T-helper 1 cell (primary cell): ENCODE measurements at places on chromosomes 4 and X.

- no peak for DNase-seq
Measured at GRCh38 chr4:1205586-1206298, 33.4 kb upstream of the SPON2 start.

DNA sequence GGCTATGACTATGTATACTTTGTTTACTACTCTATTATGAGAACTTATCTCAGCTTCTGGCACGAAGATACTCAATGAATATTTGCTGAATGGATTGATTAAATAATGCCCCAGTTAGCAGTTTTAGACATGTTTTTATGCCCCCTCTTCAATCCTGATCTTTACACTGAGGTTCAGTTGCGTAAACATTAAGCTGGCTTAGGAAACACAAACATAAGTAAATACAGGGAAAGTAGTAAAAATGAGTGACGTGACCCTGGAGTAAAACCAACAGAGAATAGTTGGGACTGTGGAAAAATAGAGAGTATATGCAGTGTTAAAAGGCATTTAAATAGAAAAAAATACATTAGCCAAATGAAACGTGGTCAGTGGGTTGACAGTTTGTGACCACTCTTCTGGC lies 387.0 kb upstream of the ACTRT1 start:
- DNase-seq: no peak

GRCh38 chr4:147510962-147511668 lies 30.2 kb downstream of the EDNRA start:
- no peak for DNase-seq

- DNase-seq: peak; percentile 83
Measured at GRCh38 chrX:65534450-65535292, at the start of gene LAS1L. Gene LAS1L (minus strand): TSS chrX:65534787. CDS start chrX:65534715, 72 bp downstream.

DNA sequence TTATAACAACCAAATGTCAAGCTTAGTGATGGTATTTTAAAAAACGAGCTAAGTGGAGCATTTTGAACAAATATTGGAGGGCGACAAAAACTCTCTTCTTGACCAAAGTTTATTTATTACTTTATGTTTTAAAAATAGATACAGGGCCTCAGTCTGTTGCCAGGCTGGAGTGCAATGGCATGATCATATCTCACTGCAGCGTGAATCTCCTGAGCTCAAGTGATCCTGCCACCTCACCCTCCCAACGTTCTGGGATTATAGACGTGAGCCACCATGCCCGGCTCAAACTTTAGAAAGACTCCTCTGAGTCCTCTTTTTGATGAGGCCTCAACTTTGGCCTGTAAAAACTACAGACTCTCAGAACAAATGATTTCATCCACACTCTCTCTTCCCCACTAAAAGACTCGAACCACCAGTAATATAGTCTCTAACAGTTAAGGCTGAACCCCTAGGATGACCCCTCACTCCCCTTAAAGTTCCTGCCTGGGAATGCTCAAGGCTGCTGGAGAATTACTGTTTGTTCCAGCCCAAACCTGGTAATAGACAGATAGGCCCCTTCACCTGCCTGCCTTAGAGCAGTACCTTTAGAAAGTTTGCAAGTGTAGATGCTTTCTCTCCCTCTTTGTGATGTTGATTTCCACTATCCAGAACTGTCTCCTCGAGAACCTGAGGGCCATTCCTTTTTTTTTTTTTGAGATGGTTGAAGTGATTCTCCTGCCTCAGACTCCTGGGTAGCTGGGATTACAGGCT lies 55.3 kb upstream of the HPSE start:
- no peak for DNase-seq

- DNase-seq: no peak
Measured at GRCh38 chr4:125787707-125788106, 473.0 kb downstream of the FAT4 start.

- no peak for DNase-seq
Measured at GRCh38 chr4:98939892-98940298, 11.0 kb upstream of the EIF4E start.

GRCh38 chrX:25860322-25860721 lies 277.8 kb upstream of the MAGEB18 start:
- no peak for DNase-seq

DNA sequence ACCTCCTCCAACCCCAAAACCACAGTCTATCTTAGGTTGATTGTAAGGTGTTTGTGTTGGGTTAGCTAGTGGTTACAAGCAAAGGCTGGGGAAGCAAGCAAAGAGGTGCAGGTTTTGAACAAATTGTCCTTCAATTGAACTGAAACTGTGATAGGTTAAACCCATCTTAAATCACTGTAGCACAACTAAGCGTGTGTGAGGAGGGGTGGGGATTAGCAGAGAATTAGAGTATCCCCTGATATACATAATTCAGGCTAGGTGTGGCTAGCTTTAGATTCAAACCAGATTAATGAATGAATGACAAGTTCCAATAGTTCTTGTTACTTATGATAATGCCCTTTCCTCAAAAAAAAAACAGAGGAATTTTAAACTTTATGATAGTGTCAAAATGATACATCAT lies 191.0 kb upstream of the POF1B start:
- DNase-seq: no peak

DNA sequence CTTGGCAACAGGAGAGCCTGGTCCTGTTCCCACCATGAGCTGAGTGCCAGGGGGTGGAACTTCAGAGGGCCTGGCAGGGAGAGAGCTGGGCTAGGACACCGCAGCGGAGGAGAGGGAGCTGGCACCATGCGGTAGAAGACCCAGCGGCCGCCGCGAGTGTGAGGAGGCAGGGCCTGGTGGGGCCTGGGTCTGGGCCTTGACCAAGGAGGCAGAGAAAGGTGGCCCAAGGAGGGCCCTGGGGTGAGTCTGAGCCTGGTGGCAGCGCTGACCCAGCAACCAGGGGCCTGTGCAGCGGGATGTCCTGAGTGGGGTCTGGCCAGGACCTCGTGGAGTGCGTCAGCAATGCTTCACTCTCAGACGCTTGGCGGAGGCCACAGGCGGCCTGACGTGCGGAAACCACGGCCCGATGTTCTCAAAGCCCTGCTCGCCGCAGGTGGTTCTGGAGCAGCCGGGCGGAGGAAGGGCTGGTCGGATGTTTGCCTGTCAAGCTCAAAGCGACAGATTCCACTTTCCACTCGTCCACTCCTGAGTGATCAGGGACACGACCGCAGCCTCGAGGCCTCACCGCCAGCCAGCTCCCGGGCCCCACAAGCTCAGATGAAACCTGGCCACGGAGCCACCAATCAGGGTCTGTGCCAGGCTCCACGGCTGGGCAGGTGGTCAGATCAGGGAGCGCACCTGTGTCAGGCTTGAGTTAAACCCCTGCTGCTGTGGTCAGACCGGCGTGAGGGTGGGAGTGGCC lies 20.8 kb downstream of the ATP5ME start:
- DNase-seq: no peak

DNA sequence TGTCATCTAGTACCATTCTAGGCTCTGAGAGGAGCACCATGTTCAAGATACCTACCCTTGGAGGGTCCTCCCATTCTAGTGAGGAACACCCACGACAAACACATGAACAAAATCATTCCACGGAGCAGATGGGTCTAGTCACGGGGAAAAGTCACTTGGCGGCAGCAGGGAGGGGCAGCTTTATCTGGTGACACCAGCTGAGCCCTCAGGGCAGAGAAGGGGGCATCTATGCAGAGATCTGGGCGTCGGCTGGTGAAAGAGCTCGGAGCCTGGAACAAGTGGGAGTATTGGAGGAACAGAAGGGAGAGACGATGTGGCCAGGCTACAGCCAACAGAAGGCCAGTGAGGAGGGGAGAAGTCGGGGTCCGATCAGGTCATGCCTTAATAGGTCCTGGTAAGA lies 11.9 kb upstream of the PDHA1 start:
- DNase-seq: no peak

DNA sequence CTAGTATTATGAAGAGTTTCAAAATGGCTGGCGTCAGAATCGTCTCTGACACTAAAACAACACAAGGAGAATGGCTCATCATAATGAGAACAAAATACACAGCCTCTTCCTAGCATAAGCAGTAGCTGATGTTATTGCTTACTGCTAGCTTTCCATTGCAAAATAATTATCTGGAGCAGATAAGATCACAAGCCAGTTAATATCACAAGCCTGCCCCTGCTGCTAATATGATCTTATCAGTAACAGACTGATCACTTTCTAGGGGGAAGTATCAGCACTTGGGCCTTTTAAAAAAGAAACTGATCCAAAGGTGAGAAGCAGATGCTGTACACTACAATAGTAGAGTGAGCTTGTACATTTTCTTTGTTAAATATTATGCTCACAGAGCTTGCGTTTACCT lies 554.8 kb upstream of the PABPC4L start:
- DNase-seq: no peak

- no peak for DNase-seq
Measured at GRCh38 chr4:99324979-99325378, 3.8 kb upstream of the ADH1B start.

DNA sequence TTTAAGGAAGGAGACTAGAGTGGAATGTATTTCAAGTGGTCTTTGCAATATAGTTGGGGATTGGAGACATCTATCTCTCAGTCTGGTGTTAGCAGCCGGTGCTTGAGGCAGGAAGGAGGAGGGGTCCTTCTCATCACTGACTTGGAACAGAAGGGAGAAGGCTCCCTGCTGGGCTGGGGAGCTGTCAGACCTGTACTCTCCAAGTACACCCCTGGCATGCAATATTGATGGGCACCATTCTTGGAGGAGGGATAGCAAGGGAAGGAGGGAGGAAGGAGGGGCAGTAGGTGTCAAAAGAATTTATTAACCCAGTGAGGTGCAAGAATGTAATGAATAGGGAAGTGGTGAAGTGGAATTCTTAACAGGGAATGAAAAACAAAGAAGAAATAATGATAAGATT lies 338.8 kb downstream of the UNC5C start:
- no peak for DNase-seq

DNA sequence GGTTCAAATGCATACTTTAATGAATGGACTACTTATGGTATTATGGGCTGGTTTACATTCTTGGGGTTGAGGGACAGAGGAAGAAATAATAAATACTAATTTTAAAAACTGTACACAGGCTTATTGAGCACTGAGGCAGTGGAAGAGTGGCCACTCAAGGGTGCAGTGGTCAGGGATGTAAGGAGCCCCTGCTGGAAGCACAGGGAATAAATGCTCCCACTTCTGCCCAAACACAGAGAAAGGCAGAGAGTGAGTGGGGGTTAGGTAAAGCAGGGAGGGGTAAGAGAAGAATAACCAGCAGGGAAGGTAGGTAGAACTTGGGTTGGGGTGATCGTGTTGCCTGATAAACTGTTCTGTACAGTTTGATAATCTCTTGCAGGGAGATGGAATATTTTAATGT lies 60.0 kb downstream of the GAB1 start:
- DNase-seq: no peak

DNA sequence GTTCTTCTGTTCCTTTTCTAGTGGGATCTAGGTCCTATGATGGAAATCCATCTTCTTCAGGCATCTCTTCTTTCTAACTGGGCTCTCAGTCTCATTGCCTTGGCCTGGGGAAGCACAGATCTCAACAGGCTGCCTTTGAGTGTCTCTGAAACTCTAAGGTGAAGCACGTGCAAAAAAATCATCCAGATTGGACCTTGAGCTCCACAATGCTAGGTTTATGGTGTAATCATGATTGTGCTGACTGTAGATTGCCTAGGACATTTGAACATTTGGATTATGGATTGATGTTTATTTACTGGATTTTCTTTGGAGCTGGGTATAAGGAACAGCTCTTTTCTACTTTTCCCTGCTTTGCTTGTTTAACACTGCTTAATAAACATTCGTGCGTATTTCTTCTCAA lies 191.5 kb upstream of the NR3C2 start:
- no peak for DNase-seq

- DNase-seq: no peak
Measured at GRCh38 chr4:161573836-161574235, 590.0 kb downstream of the FSTL5 start.

- no peak for DNase-seq
Measured at GRCh38 chr4:152000518-152000917, 239.7 kb upstream of the GATB start.

DNA sequence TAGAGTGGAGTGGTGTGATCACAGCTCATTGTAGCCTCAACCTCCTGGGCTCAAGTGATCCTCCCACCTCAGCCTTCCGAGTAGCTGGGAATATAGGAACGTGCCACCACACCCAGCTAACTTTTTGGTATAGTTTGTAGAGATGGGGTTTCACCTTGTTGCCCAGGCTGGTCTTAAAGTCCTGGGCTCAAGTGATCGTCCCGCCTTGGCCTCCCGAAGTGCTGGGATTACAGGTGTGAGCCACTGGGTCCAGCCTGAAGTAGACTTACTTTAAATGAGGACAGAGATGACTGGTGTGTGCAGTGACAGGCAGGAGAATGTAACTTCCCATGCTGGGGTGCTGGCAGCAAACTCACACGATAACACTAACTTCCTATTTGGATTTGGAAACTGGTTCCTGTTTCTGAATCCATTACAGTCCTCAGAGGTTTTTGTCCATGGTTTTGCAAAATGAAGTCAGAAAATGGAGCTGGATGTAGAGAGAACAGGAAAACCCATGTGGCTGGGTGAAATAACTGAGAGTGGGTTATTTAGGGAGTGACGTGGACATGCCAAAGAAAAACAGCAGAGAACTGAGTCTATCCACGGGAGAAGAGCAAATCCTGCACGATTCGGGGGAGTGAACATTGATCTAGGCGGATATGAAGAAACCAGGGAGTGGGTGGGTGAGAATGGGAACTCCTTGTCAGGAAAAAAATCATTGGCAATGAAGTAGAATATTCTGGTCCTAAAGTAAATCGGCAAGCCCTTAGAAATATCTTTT lies 95.6 kb downstream of the GATB start:
- DNase-seq: no peak

DNA sequence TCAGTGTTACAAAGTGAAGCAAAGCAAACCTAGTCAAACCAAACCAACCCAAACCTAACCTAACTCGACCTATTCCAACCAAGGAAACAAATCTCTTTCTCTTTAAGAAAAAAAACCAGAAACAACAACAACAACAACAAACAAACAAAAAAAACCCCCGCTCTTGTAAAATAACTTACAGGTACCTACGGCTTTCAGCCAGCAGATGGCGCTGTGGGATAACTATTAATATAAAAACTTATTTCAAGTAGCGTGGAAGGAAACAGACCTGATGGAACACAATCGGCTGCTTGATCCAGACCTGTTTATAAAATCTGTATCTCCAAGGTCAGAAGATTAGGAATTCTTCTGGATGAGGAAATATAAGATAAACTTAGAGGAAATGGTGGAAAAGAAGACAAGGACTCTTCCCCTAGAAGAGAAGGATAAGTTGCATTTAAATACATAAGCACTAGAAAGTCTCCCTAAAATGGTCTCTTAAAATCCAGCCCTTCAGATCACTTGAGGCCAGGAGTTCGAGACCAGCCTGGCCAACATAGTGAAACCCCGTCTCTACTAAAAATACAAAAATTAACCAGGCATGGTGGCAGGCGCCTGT lies 34.4 kb upstream of the CDKL5 start:
- DNase-seq: peak; percentile 28

GRCh38 chr4:167550021-167550420 lies 315.7 kb upstream of the SPOCK3 start:
- no peak for DNase-seq

- no peak for DNase-seq
Measured at GRCh38 chr4:98779088-98779487, 120.7 kb upstream of the TSPAN5 start.
